ENCODE measurements at places on chromosomes 6 and 20.
A peak's percentile ranks its signal among the peaks of the same experiment; 100 is the strongest.

GRCh38 chr6:75568100-75568499, 33.6 kb upstream of the SENP6 start:
- no peak for DNase-seq

DNA sequence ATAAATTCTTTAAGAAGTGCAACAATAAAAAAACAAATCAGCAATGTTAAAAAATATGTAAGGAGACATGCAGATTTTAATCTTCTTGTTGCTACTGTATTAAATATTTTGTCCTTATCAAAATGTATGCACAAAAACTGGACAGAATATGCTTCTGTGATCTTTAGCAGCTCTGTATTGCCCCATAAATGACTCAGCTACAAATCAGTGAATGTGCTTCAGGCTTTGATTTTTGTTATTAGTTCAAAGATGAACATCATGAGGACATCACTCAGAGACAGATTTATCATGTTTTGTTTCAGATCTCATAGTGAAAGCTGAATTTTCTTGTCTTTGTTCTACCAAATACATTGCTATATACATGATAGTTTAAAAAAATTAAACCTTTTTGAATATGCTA, 312.4 kb downstream of the GRIK2 start:
- no peak for DNase-seq

GRCh38 chr6:156602066-156602385, 175.2 kb upstream of the ARID1B start:
- no peak for DNase-seq

GRCh38 chr6:184161-184700, 108.1 kb upstream of the DUSP22 start:
- DNase-seq = no peak

- DNase-seq = peak; percentile 51
These were observed 59.7 kb downstream of the HIVEP2 start for GRCh38 chr6:142885182-142885867.

DNA sequence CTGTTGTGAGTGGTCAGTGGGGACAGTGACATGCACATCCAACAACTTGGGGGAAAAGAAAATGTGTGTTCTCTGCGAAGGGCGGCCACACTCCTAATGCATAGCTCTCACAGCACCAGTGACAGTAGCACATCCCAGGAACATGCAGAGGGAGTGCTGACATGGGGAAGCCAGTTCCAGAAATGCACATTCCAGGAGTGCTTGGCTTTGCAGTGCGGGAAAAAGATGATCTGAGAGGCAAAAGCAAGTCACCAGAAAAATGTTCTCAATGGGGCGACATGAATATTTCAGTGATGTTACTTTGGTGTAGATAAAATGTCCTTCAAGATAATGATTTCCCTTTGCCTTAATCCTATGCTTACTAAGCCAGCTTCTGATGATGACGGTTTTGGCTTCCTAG, 42.9 kb upstream of the PDE10A start:
- DNase-seq = no peak

DNA sequence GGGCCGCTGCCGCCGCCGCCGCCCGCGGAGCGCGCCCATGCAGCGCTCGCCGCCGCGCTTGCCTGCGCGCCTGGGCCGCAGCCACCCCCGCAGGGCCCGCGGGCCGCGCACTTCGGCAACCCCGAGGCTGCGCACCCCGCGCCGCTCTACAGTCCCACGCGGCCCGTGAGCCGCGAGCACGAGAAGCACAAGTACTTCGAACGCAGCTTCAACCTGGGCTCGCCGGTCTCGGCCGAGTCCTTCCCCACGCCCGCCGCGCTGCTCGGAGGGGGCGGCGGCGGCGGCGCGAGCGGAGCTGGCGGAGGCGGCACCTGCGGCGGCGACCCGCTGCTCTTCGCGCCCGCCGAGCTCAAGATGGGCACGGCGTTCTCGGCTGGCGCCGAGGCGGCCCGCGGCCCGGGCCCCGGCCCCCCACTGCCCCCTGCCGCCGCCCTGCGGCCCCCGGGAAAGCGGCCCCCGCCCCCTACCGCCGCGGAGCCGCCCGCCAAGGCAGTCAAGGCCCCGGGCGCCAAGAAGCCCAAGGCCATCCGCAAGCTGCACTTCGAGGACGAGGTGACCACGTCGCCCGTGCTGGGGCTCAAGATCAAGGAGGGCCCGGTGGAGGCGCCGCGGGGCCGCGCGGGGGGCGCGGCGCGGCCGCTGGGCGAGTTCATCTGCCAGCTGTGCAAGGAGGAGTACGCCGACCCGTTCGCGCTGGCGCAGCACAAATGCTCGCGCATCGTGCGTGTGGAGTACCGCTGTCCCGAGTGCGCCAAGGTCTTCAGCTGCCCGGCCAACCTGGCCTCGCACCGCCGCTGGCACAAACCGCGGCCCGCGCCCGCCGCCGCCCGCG, 730 bp downstream of the INSM1 start:
- DNase-seq = peak; percentile 49

- peak; percentile 5 for DNase-seq
These were observed 159.3 kb upstream of the PLCB4 start for GRCh38 chr20:8909596-8909995.

DNA sequence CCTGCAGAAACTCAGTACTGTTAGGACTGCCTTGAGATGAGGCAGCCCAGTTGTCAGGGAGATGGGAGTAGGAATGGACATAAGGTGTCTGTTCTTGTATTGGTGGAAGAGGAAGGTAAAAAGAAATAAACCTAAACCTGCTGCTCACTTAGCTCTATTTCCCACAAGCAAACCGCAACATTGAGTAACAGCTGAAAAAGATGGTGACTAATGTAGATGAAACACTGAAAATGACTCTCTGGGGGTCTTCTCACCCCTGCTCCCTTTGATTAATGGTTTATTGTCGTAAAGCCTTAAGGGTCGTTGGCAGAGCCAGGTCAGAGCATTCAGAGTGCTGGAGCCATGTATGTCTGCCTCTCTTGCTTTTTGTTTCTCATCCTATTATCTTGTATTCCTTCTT, 87.5 kb downstream of the FOXO3 start:
- no peak for DNase-seq

DNA sequence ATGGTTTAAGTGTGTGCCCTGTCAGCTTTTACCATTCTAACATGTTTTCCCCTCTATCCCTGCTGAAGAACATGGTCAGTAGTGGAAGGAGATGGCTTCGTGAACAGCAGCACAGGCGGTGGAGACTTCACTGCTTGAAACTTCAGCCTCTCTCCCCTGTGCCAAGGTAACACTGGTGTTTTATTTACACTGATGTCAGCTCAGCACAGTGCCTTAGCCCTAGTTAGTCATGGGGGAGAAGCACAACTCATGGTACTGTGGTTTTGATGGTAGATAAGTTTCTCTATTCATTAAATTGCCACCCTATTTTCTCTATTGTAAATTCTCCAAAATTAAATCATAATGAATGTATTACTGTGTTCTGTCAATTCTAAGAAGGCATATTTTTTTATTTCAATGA, 56.6 kb downstream of the MTHFD1L start:
- no peak for DNase-seq

DNA sequence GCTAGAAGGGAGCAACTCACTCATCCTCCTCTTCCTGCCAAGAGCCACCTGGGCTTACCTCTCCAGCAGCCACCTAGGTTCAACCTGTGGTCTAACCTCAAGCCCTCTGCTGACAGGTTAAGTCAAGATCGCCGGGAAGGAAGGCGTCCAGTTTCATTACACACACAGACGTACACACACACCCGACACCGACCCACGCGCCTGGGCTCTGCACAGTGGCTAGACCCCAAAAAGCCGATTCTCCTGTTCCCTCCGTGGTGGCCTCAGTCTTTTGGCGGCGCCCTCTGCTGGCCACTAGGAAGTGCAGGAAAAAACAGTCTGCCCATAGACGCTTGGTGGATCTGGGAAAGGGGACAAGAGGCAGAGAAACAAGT, 52.8 kb downstream of the MRPL14 start:
- DNase-seq = peak; percentile 91

- no peak for DNase-seq
These were observed 103.3 kb downstream of the ANKS1A start for GRCh38 chr6:34992376-34992775.

- peak; percentile 4 for DNase-seq
These were observed 63.7 kb upstream of the BEND3 start for GRCh38 chr6:107179004-107179403.

DNA sequence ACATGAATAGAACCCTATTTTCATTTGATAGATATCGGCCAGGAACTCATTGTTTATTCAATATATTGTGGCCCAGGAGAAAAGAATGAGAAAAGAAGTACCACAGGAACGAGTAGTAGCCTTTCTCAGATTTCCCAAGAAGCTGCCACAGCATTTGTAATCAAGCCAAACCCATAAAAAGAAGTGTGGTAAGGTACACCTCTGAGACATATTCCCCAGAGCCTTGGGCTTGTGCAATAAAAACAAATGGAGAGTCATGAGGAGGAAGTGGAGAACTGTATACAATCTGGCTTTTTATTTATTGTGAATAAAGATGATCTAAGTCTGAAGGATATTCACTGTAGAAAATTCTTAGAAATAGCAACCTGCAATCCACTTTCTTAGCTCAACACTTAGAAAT, 36.7 kb downstream of the KIF6 start:
- DNase-seq = peak; percentile 16
